Suprapubic skin (tissue), 4 donors: ENCODE measurements at places on chromosomes 1 and 21.

GRCh38 chr1:64678366-64678765 is 66.5 kb upstream of the RAVER2 start:
- no peak for DNase-seq

GRCh38 chr1:222583079-222583478 is 6.7 kb downstream of the TAF1A start:
- no peak for DNase-seq

GRCh38 chr1:114770989-114771388 is 9.5 kb downstream of the SIKE1 start:
- no peak for DNase-seq

- DNase-seq, result no peak
Observed at GRCh38 chr1:184218458-184219075, 167.0 kb downstream of the TSEN15 start.

- no peak for DNase-seq
Observed at GRCh38 chr21:34596561-34597271, 18.2 kb downstream of the RCAN1 start.
